Motor neuron (in vitro differentiated cells): ENCODE measurements at places on chromosomes 4 and X. TPM values are rescaled to one million over a fixed set of nuclear protein-coding genes. Genes with fewer than 3 reads are reported as not detected.
A peak's percentile ranks its signal among the peaks of the same experiment; 100 is the strongest.

DNA sequence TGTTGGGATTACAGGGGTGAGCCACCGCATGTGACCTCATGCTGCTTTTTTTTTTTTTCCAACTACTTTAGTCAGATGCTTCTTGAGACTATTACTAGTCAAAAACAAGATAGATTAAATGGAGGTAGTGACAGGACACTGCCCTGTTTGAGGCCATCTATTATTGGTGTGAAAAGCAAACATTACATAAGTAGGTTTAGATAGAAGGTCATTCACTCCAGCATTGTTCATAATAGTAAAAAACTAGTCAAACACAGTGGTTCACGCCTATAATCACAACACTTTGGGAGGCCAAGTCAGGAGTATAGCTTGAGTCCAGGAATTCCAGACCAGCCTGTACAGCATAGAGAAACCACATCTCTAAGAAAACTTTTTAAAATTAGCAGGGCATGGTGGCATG, 16.3 kb downstream of the XIAP start:
- ATAC-seq: no peak

DNA sequence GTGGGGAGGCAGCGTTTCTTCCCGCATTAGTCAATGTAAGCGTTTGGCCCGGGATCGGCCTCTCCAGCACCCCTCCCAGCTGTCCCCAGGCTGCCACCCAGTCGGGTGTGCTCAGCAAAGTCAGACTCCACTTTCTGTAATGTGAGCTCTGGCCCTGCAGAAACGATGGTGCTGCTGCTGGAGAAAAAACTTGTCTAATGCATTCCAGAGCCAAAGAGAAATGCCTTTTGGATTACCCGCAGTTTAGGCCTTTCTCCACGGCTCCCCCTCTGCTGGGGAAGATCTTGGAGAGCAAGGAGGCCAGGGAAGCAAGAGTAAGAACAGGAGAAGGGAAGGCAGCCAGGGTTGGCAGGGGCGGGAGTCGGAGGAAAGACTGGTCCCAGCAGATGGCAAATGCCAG, 55.2 kb downstream of the ELF4 start:
- ATAC-seq: no peak

DNA sequence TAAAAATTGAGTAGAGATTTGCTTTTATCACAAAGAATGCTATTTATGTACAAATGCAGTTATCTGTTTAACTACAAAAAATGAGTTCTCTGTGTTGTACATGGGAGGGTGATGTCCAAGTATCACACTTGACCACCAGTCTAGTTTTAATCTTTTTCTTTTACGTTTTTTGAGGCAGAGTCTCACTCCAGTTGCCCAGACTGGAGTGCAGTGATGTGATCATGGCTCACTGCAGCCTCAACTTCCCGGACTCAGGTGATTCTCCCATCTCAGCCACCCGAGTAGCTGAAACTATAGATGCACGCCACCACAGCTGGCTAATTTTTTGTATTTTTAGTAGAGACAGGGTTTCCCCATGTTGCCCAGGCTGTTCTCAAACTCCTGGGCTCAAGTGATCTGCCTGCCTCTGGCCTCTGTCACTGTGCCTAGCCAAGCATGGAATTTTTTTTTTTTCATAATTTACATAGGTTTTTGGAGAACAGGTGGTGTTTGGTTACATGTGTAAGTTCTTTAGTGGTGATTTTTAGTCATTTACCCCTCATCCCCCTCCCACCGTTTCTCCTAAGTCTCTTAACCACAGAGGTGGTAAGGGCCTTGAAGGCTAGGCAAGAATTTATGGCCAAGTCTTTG, 47.9 kb upstream of the RPA4 start:
- ATAC-seq: no peak

- no peak for ATAC-seq
These were observed 103.7 kb downstream of the ADRA2C start for GRCh38 chr4:3869661-3870566.

DNA sequence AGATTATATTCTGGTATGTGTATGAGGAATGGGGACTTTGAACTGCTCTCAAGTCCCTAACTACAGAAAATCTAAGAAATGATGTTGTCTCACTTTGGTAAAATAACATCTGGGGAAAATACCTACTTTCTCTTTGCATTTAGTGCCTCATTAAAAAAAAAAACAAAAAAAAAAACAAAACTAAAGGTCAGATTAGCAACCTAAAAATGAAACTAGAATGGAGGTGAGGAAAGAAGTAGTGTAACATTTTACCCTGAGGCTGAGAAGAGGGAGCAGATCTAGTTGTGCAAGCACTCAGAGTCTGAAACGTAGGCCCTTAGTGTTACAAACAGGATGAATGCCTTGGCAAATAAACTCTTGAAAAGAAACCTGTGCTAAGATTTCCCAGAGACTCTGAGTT, 56.0 kb downstream of the VGLL1 start:
- no peak for ATAC-seq

GRCh38 chr4:105451346-105451745, 22.5 kb downstream of the PPA2 start:
- no peak for ATAC-seq

DNA sequence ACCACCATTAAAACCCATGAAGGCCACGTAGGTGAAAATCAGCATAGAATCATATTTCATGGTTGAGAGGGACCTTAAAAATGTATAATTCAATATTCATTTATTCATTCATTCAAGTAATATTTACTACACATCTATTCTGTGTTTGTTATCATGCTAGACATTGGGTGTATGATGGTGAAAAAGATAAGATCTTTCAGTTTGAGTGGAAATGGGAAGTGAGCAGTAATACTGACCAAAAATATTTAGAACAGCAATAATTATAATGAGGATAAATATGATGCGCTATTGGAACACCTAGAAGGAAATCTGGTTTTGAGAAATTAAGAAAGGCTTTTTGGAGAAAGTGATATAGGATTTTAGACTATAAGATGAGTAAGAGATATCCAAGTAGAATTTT, 28.0 kb downstream of the DKK2 start:
- no peak for ATAC-seq

GRCh38 chr4:89173336-89174090, 62.2 kb downstream of the TIGD2 start:
- ATAC-seq: no peak

DNA sequence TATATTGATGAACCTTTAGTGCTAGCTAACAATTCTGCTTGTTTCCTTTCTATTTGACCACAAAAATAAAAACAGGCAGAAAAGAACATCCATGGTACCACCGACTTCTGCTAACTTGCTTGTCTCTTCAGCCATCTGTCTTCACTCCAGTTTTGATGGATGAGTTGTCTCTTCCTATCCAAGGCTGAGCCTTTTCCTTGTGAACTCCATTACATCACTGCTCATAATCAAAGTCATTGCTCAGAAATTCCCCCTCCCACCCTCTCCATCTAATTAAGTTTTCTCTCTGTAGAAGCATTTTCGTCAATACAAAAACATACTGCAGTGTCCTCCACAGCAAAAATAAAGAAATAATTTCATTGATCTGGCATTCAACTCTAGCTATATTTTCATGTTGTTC, 184.4 kb downstream of the SPCS3 start:
- ATAC-seq: no peak

GRCh38 chr4:175035905-175036304, 117.7 kb downstream of the ADAM29 start:
- no peak for ATAC-seq

DNA sequence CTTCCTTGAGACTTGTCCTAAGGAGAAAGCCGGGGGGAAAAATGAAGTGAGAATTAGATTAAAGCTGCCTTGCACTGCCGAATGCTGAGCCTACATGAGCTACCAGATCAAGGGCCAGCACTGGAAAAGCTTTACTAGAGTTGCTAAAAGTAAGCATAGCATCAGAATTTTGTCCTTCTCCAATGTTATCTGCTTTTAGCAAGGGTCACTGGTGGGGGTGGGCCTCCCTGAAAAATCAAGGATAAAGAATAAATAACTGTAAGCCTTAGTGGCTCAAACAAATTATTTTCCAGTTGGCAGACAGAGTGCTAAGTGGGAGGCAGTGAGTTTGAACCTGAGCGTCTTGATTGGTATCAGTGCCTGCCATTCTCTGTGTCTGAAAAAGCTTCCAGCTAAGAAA, 310.5 kb upstream of the PITX2 start:
- ATAC-seq: no peak

GRCh38 chr4:154741922-154742850, 1.6 kb upstream of the LRAT start:
- peak; percentile 78 for ATAC-seq

- ATAC-seq: peak; percentile 87
These were observed 1465.7 kb upstream of the DIAPH2 start for GRCh38 chrX:95218976-95219375.

- ATAC-seq: no peak
These were observed 39.9 kb downstream of the PDS5A start for GRCh38 chr4:39937683-39938268.

GRCh38 chr4:102007959-102008425, 217.5 kb downstream of the BANK1 start:
- no peak for ATAC-seq

HSFX4 gene
- total RNA-seq: 0.45 and 0.85 TPM in 2 replicates

UGT2B17 gene
- total RNA-seq: not detected in 2 replicates

CXCL3 gene
- 0.45 and 0.50 TPM in 2 replicates for total RNA-seq

CENPE gene
- total RNA-seq: 19.4 and 20.3 TPM in 2 replicates

APLN gene
- 0.77 and 0.79 TPM in 2 replicates for total RNA-seq

TMSB15C gene
- total RNA-seq: 8.8 and 11.9 TPM in 2 replicates

BRS3 gene
- 0.18 and 0.35 TPM in 2 replicates for total RNA-seq

ZMAT1 gene
- total RNA-seq: 3.6 and 4.2 TPM in 2 replicates

ETDB gene
- not detected in 2 replicates for total RNA-seq

CENPI gene
- total RNA-seq: 0.11 and 0.20 TPM in 2 replicates

MAMLD1 gene
- 0.96 and 1.6 TPM in 2 replicates for total RNA-seq

GPAT3 gene
- 0.31 and 0.43 TPM in 2 replicates for total RNA-seq
